Cardiac muscle cell (in vitro differentiated cells and primary cell): ENCODE measurements at places on chromosomes 13 and 19.
A peak's percentile ranks its signal among the peaks of the same experiment; 100 is the strongest.

DNA sequence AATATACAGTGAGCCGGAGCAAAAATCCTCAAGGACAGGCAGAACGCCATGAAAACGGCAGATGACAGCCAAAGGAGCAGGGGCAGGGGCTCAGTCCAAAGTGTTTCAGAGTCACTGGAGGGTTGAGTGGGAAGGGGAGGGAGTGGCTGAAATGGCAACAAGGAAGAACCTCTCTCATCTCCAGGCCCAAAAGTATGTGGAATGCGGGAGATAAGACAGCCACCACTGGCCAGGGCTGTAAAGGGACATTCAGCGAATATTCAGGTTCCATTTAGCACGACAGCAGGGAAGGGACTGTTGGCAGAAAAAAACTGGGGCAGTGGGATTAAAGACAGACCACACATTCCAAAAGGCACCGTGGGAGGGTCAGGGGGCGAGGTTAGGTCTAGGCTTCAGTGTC, 48.4 kb downstream of the USPL1 start:
- peak overlapping the region; percentile 48 for H3K27ac ChIP-seq
- H3K27me3 ChIP-seq, result no peaks in the 10 kb centered on the region
- H3K4me3 ChIP-seq, result no peak overlapping the region
- no peaks in the 10 kb centered on the region for H3K36me3 ChIP-seq

DNA sequence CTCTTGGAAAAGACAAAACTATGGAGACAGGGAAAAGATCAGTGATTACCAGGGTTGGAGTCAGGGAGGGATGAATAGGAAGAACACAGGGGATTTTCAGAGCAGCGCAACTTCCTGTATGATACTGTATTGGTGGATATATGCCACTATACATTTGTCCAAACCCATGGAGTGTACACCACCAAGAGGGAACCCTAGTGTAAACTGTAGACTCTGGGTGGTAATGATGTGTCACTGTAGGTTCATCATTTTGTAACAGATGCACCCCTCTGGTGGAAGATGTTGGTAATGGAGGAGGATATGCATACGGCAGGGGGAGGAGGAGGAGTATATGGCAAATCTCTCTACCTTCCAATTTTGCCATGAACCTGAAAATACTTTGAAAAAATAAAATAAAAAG, 68.1 kb downstream of the UFM1 start:
- DNase-seq, result no peak
- no peak overlapping the region for H3K4me3 ChIP-seq
- no peak overlapping the region for H3K27ac ChIP-seq
- H3K36me3 ChIP-seq, result no peaks in the 10 kb centered on the region

- no peak overlapping the region for H3K4me3 ChIP-seq
- H3K27me3 ChIP-seq, result no peaks in the 10 kb centered on the region
- no peak overlapping the region for H3K27ac ChIP-seq
- no peaks in the 10 kb centered on the region for H3K4me1 ChIP-seq
- peaks cover 4% of the 10 kb centered on the region for H3K36me3 ChIP-seq
Measured at GRCh38 chr19:8096071-8096470, 43.5 kb downstream of the CCL25 start.

DNA sequence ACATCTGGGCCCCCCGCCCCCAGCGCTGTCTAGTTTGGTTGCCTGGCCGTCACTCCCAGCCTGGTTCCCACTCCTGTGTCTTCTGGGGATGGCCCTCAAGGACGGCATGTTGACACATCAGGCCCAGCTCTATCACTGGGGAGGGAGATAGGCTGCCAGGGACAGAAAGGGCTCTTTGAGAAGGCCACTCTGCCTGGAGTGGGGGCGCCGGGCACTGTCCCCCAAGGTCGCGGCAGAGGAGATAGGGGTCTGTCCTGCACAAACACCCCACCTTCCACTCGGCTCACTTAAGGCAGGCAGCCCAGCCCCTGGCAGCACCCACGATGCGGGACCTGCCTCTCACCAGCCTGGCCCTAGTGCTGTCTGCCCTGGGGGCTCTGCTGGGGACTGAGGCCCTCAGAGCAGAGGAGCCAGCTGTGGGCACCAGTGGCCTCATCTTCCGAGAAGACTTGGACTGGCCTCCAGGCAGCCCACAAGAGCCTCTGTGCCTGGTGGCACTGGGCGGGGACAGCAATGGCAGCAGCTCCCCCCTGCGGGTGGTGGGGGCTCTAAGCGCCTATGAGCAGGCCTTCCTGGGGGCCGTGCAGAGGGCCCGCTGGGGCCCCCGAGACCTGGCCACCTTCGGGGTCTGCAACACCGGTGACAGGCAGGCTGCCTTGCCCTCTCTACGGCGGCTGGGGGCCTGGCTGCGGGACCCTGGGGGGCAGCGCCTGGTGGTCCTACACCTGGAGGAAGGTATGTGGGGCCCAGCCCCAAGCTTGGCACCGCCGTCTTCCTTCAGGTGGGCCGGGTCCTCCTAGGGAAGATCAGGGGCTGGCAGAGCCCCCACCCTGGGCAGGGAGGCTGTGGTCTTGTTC, at the start of gene AMH:
AMH (plus strand) TSS at position 314 of the 857 bp plus-strand sequence; CDS start at position 324, 10 bp downstream.
- no peak within 1 kb of the TSS for H3K4me3 ChIP-seq
- peaks cover 24% of the 10 kb centered on the region for H3K27me3 ChIP-seq
- DNase-seq, result no peak
- peak within 1 kb of the TSS; percentile 51 for H3K27ac ChIP-seq
- peaks cover 36% of the 10 kb centered on the region for H3K36me3 ChIP-seq
- peaks cover 3% of the 10 kb centered on the region for H3K4me1 ChIP-seq

- H3K36me3 ChIP-seq, result no peaks in the 10 kb centered on the region
- DNase-seq, result no peak
- no peak overlapping the region for H3K27ac ChIP-seq
- no peak overlapping the region for H3K4me3 ChIP-seq
- H3K27me3 ChIP-seq, result no peaks in the 10 kb centered on the region
Measured at GRCh38 chr19:35260694-35261304, 8.0 kb upstream of the USF2 start.
